ENCODE measurements at places on chromosomes 7 and 10. TPM values are rescaled to one million over a fixed set of nuclear protein-coding genes. Genes with fewer than 3 reads are reported as not detected.

- H3K36me3 ChIP-seq, result no peaks in the 10 kb centered on the region
- H3K4me3 ChIP-seq, result no peak overlapping the region
- no peaks in the 10 kb centered on the region for H3K27me3 ChIP-seq
- H3K27ac ChIP-seq, result no peak overlapping the region
- peaks cover 13% of the 10 kb centered on the region for H3K4me1 ChIP-seq
Measured at GRCh38 chr10:112790030-112790429, 160.0 kb upstream of the TCF7L2 start.

- no peaks in the 10 kb centered on the region for H3K36me3 ChIP-seq
- H3K27me3 ChIP-seq, result no peaks in the 10 kb centered on the region
- no peaks in the 10 kb centered on the region for H3K4me1 ChIP-seq
- H3K4me3 ChIP-seq, result no peak overlapping the region
- H3K27ac ChIP-seq, result no peak overlapping the region
Measured at GRCh38 chr10:3445648-3446047, 273.1 kb upstream of the PITRM1 start.

DNA sequence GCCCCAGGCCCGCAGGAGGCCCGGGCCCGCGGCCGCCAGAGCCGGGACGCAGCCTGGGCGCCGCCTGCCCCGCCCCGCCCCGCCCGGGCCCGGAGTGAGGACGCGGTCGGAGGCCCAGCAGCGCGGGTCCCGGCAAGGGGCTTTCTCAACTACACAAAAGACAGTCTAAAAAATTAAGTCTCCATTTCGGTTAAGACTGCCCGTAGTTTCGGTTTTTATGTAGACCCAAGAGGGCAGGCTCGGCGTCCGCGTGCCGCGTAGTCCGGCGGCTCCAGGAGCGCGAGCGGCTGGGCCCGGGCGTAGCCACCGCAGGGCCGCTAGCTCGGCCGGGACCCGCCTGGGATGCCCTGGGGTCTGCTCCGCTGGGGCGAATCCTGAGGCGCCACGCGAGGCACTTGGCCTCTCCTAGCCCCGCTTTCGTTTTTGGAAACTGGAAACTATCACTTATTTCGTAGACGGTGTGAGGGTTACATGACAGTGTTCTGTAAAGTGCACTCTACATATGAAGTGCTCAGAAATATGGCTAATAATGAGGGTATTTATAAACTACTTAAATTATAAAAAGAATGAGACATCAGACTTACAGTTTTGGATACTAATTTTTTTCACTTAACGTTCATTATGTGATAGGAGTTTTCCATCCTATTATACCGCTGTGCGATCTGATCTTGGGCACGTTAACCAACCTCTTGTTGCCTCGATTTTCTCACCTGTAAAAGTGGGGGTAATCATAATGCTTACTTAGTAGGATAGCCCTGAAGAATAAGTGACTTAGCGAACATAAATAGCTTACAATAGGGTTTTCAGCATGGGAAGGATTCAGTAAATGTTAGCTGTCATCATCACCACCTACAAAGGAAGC lies 573 bp downstream of the BLVRA start:
- no peaks in the 10 kb centered on the region for H3K27me3 ChIP-seq
- H3K4me1 ChIP-seq, result no peaks in the 10 kb centered on the region
- H3K36me3 ChIP-seq, result no peaks in the 10 kb centered on the region

The NEURL1 gene
- total RNA-seq, result 0.41 TPM

The EBF3 gene
- total RNA-seq, result 4.3 TPM

- no peaks in the 10 kb centered on the region for H3K27me3 ChIP-seq
- no peak overlapping the region for H3K4me3 ChIP-seq
- H3K36me3 ChIP-seq, result peaks cover 18% of the 10 kb centered on the region
- no peaks in the 10 kb centered on the region for H3K4me1 ChIP-seq
Measured at GRCh38 chr7:1056785-1057410, 12.6 kb downstream of the GPR146 start.

- no peak for DNase-seq
- no peaks in the 10 kb centered on the region for H3K36me3 ChIP-seq
- H3K27me3 ChIP-seq, result peaks cover 99% of the 10 kb centered on the region
- no peak overlapping the region for H3K27ac ChIP-seq
- H3K4me3 ChIP-seq, result peak overlapping the region; percentile 48
Measured at GRCh38 chr10:101222683-101223273, 6.5 kb downstream of the LBX1 start.

GRCh38 chr7:18978108-18978495 lies 139.3 kb downstream of the TWIST1 start:
- H3K27me3 ChIP-seq, result no peaks in the 10 kb centered on the region
- no peak overlapping the region for H3K4me3 ChIP-seq
- H3K36me3 ChIP-seq, result no peaks in the 10 kb centered on the region
- H3K4me1 ChIP-seq, result no peaks in the 10 kb centered on the region
- no peak for DNase-seq
- H3K27ac ChIP-seq, result no peak overlapping the region

The FAM53B gene
- 34.6 TPM for total RNA-seq

The MSMB gene
- total RNA-seq, result not detected

The AGMO gene
- not detected for total RNA-seq

DNA sequence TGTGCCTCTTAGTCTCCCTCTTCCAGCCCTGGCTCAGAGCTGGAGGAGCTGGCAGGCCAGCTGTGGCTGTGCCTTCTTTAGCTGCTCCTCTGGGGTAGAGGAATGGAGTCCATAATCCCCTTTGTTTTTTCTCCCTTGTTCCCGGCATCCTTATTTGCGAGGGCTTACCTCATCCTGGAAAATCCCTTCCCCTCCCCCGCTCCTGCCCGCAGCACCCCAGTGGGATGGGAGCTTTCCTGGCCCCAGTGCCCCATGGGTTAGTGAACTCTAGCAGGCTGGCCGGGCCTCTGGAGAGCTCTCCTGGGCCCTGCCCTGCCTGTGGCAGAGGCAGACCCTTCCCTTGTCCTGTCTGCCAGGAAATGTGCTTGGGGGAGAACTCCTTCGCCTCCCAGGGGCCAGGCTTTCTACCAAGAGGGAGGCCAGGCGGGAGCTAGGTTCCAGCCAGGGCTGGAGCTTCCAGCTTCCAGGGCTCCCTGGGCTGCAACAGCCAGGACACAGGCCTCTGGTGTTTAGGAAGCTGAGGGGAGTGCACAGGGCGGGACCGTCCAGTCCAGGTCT lies 16.5 kb upstream of the TRIM8 start:
- no peak for DNase-seq
- no peak overlapping the region for H3K4me3 ChIP-seq
- peak overlapping the region; percentile 94 for H3K27ac ChIP-seq
- H3K36me3 ChIP-seq, result peaks cover 7% of the 10 kb centered on the region
- H3K4me1 ChIP-seq, result peaks cover 80% of the 10 kb centered on the region
- no peaks in the 10 kb centered on the region for H3K27me3 ChIP-seq

The ATOH7 gene
- total RNA-seq, result not detected

- DNase-seq, result no peak
- no peak overlapping the region for H3K27ac ChIP-seq
- H3K36me3 ChIP-seq, result no peaks in the 10 kb centered on the region
- H3K4me1 ChIP-seq, result no peaks in the 10 kb centered on the region
Measured at GRCh38 chr7:128164061-128164954, 76.8 kb upstream of the LEP start.

The CFAP70 gene
- total RNA-seq, result 1.1 TPM

DNA sequence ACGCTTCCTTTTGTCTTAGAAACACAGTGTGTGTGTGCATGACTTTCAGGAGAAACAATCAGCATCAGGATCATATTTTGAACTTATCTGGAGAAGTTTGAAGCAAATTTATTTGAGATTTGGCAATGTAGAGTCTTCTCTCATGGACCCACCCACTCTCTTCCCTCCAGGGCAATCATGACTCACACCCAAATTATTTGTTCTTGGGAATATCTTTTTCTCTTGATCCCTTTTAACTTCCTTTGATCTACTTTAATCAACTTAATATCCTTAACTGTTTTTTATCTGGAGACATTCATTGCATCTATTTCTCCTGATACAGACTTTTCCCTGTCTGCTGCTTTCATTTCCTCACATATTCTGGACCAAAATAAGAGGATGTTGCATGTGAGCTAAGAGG lies 1174.3 kb downstream of the GATA3 start:
- DNase-seq, result no peak
- H3K27me3 ChIP-seq, result no peaks in the 10 kb centered on the region
- no peak overlapping the region for H3K27ac ChIP-seq

The RBP3 gene
- total RNA-seq, result not detected

The CPN1 gene
- total RNA-seq, result not detected

- DNase-seq, result no peak
- no peaks in the 10 kb centered on the region for H3K4me1 ChIP-seq
- no peak overlapping the region for H3K27ac ChIP-seq
- H3K4me3 ChIP-seq, result no peak overlapping the region
- no peaks in the 10 kb centered on the region for H3K27me3 ChIP-seq
- H3K36me3 ChIP-seq, result no peaks in the 10 kb centered on the region
Measured at GRCh38 chr10:1873661-1874315, 136.5 kb upstream of the ADARB2 start.

The IFIT1B gene
- not detected for total RNA-seq

The PRSS37 gene
- total RNA-seq, result not detected

- no peaks in the 10 kb centered on the region for H3K27me3 ChIP-seq
- H3K36me3 ChIP-seq, result peaks cover 9% of the 10 kb centered on the region
- H3K4me3 ChIP-seq, result no peak overlapping the region
- H3K4me1 ChIP-seq, result no peaks in the 10 kb centered on the region
Measured at GRCh38 chr7:33157781-33158180, 28.4 kb downstream of the BBS9 start.

- no peaks in the 10 kb centered on the region for H3K4me1 ChIP-seq
- H3K36me3 ChIP-seq, result no peaks in the 10 kb centered on the region
- no peak for DNase-seq
- no peak overlapping the region for H3K27ac ChIP-seq
- H3K4me3 ChIP-seq, result no peak overlapping the region
Measured at GRCh38 chr10:63770523-63770922, 249.3 kb downstream of the REEP3 start.

The HOXA4 gene
- 3.2 TPM for total RNA-seq

The CALHM1 gene
- total RNA-seq, result not detected

DNA sequence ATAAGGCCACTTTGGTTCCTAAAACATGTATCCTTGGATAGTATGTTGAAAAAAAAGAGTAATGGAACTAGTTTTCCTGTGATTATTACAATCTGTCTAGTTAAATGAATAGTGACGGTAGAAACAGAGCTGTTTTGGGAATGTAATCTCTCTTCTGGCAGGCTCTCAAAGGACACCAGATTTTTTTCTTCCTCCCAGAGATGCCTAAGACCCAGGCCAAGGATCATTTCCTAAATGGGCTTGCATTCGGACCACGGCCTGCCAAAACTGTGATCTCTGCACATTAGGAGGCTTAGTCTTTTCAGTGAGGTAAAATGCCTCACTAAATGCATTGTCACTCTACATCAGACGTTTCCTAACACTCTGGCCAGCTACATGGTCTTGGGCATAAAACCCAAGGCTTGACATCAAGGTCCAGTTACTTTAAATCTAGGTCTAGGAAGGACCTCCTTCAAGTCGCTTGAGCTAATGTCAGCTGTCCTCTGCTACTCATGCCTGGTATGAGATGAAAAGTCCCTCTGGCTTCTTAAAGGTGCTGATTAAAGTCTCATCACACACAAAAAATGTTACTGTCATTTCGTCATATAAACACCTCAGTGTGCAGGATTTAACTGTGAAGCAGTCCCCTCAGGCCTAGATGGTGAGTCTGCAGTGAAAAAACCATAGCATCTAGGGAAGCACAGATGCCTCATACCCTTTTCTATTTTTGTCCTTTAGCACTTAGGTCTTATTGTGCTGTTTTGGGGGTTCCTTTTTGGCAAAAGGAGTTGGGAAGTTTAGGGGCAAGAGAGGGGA lies 47.7 kb downstream of the DLD start:
- DNase-seq, result peak; percentile 88
- no peaks in the 10 kb centered on the region for H3K27me3 ChIP-seq
- peaks cover 8% of the 10 kb centered on the region for H3K36me3 ChIP-seq
- H3K27ac ChIP-seq, result peak overlapping the region; percentile 86

The KLF6 gene
- 50.3 TPM for total RNA-seq

DNA sequence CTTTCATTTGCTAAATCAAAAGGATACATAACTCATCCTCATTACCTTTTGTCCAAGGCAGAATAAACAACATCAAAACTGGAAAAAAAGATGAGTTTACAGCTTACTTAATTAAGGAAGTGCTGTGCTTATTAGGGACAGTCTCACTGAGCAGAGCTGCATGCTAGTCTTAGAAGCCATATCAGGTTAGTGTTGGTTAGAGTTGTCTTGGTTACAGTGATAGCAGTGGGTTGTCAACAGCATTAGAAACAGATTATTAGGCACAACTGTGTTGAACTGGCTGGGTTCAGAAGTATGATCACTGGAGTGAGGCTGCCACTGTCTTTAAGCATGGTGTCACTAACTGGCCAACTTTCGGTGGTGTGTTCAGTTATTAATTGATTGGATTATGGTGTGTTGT lies 503.9 kb upstream of the IGFBP3 start:
- H3K27me3 ChIP-seq, result no peaks in the 10 kb centered on the region
- H3K4me1 ChIP-seq, result no peaks in the 10 kb centered on the region
- no peak overlapping the region for H3K4me3 ChIP-seq
- H3K36me3 ChIP-seq, result no peaks in the 10 kb centered on the region

DNA sequence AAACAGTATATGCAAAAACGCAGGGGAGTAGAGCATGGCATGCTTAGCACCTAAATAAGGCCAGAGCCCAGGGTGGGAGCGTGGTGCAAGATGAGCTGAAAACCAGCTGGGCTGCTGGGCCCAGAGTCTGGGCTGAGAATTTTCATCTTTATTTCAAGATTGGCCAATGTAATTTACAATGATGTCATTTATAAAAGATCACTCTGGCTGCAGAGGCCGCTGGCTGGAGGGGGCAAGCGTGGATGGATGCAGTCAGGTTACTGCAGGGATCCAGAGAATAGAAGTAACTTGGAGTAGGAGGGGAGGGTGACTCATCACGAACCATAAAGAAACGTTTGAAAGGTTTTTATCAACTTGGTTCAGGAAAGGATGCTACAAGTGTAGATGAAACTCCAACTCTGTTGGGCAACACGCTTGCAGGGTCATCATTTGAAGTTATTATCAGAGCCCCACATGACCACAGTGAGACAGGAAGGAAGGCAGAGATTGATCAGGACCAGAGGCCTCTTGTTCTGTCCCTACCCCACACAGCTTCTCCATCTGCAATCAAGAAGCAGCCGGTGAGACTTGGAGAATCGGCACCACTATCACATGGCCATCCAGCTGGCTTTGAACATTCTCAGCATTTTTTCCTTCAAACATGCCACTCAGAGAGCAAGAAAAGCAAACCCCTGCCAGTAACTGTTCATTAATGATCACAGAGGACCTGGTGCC lies 49.2 kb downstream of the ODAD2 start:
- H3K27me3 ChIP-seq, result no peaks in the 10 kb centered on the region
- H3K27ac ChIP-seq, result no peak overlapping the region
- H3K4me1 ChIP-seq, result no peaks in the 10 kb centered on the region
- no peak for DNase-seq
- no peak overlapping the region for H3K4me3 ChIP-seq

The MCM10 gene
- 0.14 TPM for total RNA-seq

The SVIL gene
- 1,443 TPM for total RNA-seq

GRCh38 chr7:128928882-128929788 lies 8.6 kb upstream of the IRF5 start:
- H3K36me3 ChIP-seq, result no peaks in the 10 kb centered on the region
- H3K27ac ChIP-seq, result no peak overlapping the region
- H3K27me3 ChIP-seq, result peaks cover 23% of the 10 kb centered on the region
- H3K4me3 ChIP-seq, result no peak overlapping the region
- no peaks in the 10 kb centered on the region for H3K4me1 ChIP-seq

The TMEM196 gene
- 1.4 TPM for total RNA-seq
